ENCODE measurements at places on chromosomes 1 and 21.

DNA sequence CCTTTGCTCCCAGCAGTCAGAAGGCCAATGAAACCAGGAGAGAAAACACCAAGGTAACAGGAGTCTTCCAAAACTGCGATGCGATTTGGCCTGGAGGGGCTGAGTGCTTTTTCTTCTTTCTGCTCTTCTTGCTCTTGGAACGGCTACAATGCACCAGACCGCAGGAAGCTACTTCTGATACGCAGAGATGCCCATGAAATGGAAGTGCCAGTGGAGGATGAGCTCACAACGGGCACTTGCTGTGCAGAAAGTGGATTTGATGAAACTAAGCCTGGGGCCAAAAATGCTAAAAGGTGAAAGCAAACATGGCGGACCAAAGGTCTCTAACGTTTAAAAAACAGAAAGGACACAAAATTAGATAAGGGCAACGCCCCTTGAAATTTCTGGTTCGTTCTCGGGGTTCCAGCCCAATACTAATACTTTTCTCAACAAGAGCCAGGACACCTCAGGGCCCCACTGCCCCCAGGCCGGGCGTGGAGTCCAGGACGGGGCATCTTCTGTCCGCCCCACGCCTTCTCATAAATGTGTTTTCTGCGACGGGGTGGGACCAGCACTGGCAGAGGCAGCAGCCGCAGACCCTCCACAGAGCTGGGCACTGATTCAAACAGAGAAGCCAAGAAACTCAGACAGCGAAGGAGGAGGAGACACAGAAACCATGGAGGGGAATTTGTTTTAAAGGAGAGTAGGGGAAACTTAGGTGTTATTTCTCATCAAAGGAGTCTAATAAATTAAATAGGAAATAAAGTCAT is 101.3 kb downstream of the CRYAA start:
- H3K4me1 ChIP-seq = no peaks in the 10 kb centered on the region
- no peaks in the 10 kb centered on the region for H3K36me3 ChIP-seq
- no peak overlapping the region for H3K4me3 ChIP-seq
- DNase-seq = no peak
- H3K27ac ChIP-seq = no peak overlapping the region

GRCh38 chr1:82451191-82451590 is 650.5 kb downstream of the ADGRL2 start:
- H3K27me3 ChIP-seq = no peaks in the 10 kb centered on the region
- no peak overlapping the region for H3K4me3 ChIP-seq
- no peak for DNase-seq

DNA sequence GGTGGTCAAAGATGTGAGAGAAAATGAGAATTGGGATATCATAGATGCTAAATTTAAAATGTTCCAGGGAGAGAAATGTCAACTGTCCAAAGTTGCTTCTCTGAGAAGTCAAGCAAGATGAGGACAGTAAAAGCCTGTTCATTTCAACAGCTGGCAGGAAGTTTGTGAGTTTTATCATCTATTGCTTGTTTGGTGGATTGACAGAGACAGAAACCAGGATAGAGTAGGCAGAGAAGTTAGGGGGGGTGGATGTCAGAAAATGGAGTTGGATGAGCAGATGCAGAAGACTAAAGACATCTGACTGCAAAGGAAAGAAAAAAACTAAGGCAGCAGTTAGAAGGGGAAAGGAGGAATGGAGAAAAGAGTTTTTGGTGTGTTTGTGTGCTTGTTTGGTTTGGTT is 78.4 kb downstream of the AK5 start:
- no peak for DNase-seq
- H3K4me3 ChIP-seq = no peak overlapping the region
- H3K4me1 ChIP-seq = no peaks in the 10 kb centered on the region
- H3K36me3 ChIP-seq = no peaks in the 10 kb centered on the region

GRCh38 chr1:217747156-217747769 is 116.1 kb downstream of the SPATA17 start:
- no peaks in the 10 kb centered on the region for H3K36me3 ChIP-seq
- H3K27ac ChIP-seq = no peak overlapping the region
- H3K4me3 ChIP-seq = no peak overlapping the region
- DNase-seq = no peak
- H3K27me3 ChIP-seq = no peaks in the 10 kb centered on the region
- no peaks in the 10 kb centered on the region for H3K4me1 ChIP-seq

DNA sequence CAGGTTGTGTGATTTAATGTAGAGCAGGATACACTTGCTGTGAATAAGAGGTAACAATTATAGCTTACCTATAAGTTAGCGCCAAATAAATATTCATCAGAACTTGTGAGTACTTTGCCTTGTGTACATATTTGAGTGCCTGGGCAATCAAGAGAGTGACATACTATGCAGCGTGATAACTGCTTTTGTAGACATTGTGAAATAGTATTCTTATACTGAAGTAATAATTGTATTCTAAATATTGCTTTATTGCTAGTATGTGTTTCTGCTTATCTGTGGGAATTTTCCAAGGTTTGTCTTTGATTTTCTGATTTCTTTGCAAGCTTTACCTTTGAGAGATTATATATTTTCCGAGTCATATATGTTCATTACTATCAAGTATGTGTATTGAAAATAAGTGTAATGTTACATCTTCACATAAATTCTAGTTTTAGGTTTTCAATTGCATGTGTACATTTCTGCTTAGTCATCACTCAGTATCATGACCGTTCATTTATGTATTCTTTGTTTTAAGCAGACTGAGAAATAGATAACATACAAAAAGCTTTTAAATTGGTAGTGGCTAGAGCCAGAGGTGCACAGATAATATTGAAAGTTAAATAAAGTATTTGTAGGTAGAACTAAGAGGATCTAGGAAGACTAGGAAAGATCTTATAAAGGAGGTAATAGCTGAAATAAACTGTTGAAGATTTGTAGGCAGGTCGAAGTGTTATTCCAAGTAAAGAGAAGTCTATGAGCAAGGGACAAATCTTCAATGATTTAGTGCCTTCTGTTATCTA is 19.5 kb downstream of the USP25 start:
- no peak overlapping the region for H3K27ac ChIP-seq
- H3K27me3 ChIP-seq = no peaks in the 10 kb centered on the region
- no peaks in the 10 kb centered on the region for H3K36me3 ChIP-seq
- DNase-seq = no peak
- peaks cover 14% of the 10 kb centered on the region for H3K4me1 ChIP-seq

- no peaks in the 10 kb centered on the region for H3K36me3 ChIP-seq
- H3K4me3 ChIP-seq = peak within 1 kb of the TSS; percentile 73
- no peaks in the 10 kb centered on the region for H3K4me1 ChIP-seq
- no peaks in the 10 kb centered on the region for H3K27me3 ChIP-seq
These were observed at the start of gene PTCH2 for GRCh38 chr1:44842862-44843655. TSS of gene PTCH2 (minus strand) at chr1:44843253. CDS start at chr1:44842932, 321 bp downstream.

GRCh38 chr1:232996143-232996542 is 45.7 kb downstream of the NTPCR start:
- no peak overlapping the region for H3K27ac ChIP-seq
- H3K36me3 ChIP-seq = peaks cover 30% of the 10 kb centered on the region
- no peaks in the 10 kb centered on the region for H3K27me3 ChIP-seq
- DNase-seq = no peak
- no peaks in the 10 kb centered on the region for H3K4me1 ChIP-seq

GRCh38 chr1:230342019-230342418 is 84.1 kb downstream of the PGBD5 start:
- no peak overlapping the region for H3K27ac ChIP-seq
- no peaks in the 10 kb centered on the region for H3K4me1 ChIP-seq
- H3K4me3 ChIP-seq = no peak overlapping the region
- no peaks in the 10 kb centered on the region for H3K36me3 ChIP-seq
- no peak for DNase-seq
- no peaks in the 10 kb centered on the region for H3K27me3 ChIP-seq

- DNase-seq = no peak
- H3K4me1 ChIP-seq = peaks cover 3% of the 10 kb centered on the region
- no peaks in the 10 kb centered on the region for H3K36me3 ChIP-seq
- no peaks in the 10 kb centered on the region for H3K27me3 ChIP-seq
- H3K4me3 ChIP-seq = no peak overlapping the region
These were observed 476.8 kb upstream of the DEPDC1 start for GRCh38 chr1:68973459-68974244.

- peaks cover 6% of the 10 kb centered on the region for H3K4me1 ChIP-seq
- no peaks in the 10 kb centered on the region for H3K27me3 ChIP-seq
- H3K4me3 ChIP-seq = no peak overlapping the region
- no peak overlapping the region for H3K27ac ChIP-seq
- no peak for DNase-seq
These were observed 12.7 kb downstream of the SLC25A33 start for GRCh38 chr1:9551984-9552383.

- H3K36me3 ChIP-seq = no peaks in the 10 kb centered on the region
- no peak overlapping the region for H3K27ac ChIP-seq
- H3K4me1 ChIP-seq = no peaks in the 10 kb centered on the region
- no peaks in the 10 kb centered on the region for H3K27me3 ChIP-seq
These were observed 12.3 kb downstream of the SLC44A3 start for GRCh38 chr1:94832446-94832845.

GRCh38 chr1:223046011-223046410 is 97.0 kb downstream of the TLR5 start:
- DNase-seq = no peak
- H3K4me1 ChIP-seq = no peaks in the 10 kb centered on the region
- H3K36me3 ChIP-seq = no peaks in the 10 kb centered on the region
- no peaks in the 10 kb centered on the region for H3K27me3 ChIP-seq

GRCh38 chr1:235986869-235987268 is 78.0 kb downstream of the NID1 start:
- no peaks in the 10 kb centered on the region for H3K27me3 ChIP-seq
- H3K4me3 ChIP-seq = no peak overlapping the region
- DNase-seq = no peak
- H3K4me1 ChIP-seq = peaks cover 29% of the 10 kb centered on the region
- H3K27ac ChIP-seq = no peak overlapping the region

DNA sequence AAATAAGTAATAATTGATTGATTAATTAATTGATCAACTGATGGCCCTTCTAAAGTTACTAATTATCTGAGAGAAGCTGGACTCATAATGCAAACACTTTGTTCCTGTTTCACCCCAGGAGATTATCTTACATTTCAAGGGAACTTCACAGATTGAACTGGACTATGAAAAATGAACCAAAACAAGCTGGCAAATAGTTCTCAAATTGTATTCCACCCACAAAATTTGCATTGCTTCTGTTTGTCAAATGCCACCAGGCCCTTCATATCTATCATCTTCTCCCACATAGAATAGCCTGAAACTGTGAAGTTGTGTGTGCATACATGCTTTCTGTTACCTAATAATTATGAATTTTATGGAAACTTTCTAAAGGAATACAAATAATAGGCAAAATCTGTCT is 104.0 kb downstream of the ZNF281 start:
- H3K27ac ChIP-seq = no peak overlapping the region
- no peak for DNase-seq
- no peaks in the 10 kb centered on the region for H3K36me3 ChIP-seq
- H3K4me1 ChIP-seq = no peaks in the 10 kb centered on the region
- no peak overlapping the region for H3K4me3 ChIP-seq
- no peaks in the 10 kb centered on the region for H3K27me3 ChIP-seq

DNA sequence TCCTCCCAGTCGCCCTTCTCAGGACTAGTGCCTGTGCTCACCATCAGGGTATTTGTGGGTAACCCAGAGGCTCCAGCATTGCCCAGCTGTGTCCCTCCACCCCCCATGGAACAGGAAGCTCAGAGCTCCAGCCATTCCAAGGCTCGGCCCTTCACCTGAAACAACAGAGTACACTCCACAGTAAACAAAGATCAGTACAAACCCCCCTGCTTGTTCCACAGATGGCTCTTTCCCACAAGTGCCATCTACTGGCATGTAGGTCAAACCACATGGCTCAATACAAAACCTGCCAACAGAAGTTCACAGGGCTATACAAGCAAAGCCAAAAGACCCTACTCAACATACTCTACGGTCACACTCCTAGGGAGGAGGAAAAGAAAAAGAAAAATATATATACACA is 258.7 kb downstream of the AGBL4 start:
- H3K27me3 ChIP-seq = no peaks in the 10 kb centered on the region
- H3K27ac ChIP-seq = no peak overlapping the region
- H3K36me3 ChIP-seq = no peaks in the 10 kb centered on the region
- no peaks in the 10 kb centered on the region for H3K4me1 ChIP-seq
- DNase-seq = no peak

- H3K4me1 ChIP-seq = no peaks in the 10 kb centered on the region
- no peak for DNase-seq
- no peak overlapping the region for H3K27ac ChIP-seq
- no peaks in the 10 kb centered on the region for H3K36me3 ChIP-seq
These were observed 39.1 kb upstream of the TTLL7 start for GRCh38 chr1:84037758-84038611.

DNA sequence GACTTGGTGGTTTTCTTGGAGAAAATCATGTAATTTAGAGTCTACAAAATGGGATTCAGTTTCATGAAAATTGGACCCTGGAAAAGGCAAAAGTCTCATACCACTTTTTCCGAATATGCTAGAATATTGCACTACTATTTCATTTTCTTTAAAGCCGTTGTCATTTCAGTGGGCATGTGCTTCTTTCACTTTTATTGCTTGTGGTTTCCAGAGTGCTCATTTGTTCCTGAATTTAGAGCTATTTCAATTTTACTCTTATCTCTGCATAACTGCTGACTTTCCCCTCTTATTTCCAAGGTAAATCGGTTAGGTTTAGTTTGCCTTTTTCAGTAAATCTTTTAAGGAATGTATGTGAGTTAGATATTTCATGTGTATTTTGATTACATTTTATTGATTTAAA is 11.6 kb downstream of the HHAT start:
- DNase-seq = no peak
- H3K36me3 ChIP-seq = no peaks in the 10 kb centered on the region
- H3K4me3 ChIP-seq = no peak overlapping the region

DNA sequence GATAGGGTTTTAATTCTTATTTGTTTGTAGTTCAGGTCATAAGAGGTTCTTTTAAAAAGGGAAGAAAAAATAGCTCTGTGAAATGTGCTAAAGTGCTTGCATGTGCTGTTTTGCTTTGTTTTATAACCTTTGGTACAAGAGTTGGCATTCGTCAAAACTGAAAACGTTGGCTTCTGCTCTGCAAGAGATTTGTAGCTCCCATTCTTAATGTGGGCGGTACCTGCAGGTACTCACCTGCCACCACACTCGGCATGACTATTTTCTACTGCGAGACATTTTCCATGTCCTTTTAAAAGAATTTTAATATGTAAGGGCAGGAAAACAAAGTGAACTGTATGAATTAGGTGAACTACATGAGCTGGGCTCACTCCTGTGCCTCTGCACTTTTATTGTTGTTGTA is 92.6 kb downstream of the ADARB1 start:
- no peak overlapping the region for H3K4me3 ChIP-seq
- no peaks in the 10 kb centered on the region for H3K27me3 ChIP-seq
- no peak for DNase-seq
- peaks cover 16% of the 10 kb centered on the region for H3K36me3 ChIP-seq

DNA sequence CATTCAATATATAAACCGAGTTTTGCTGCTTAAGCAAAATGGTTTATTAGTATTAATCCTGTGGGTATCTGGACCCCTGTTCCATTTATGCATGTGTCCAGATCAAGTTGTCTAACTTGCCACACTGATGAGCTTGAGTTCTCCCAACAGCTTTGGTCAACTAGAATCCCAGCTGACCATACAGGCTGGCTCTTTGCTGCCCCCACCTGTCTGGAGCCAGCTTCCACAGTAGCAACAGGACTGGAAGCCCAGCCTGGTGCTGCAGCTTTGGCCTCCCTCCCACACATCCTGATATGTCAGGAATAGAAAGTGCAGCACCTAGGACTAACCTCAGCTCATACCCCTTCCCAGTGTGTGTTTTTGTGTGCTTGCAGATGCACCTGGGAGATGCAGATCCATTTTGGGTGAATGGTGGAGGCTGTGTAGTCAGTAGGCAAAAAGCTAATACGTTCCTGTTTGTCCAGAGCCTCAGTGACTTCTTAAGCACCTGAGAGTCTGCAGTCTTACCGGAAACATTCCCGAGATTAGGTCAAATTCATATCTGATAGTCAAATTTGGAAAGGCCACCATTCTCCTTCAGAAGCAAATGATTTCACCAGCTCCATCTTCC is 40.9 kb upstream of the BEND5 start:
- no peaks in the 10 kb centered on the region for H3K4me1 ChIP-seq
- H3K27me3 ChIP-seq = no peaks in the 10 kb centered on the region
- H3K27ac ChIP-seq = no peak overlapping the region
- no peak for DNase-seq
- H3K36me3 ChIP-seq = no peaks in the 10 kb centered on the region

Measured in ascending aorta (tissue), 2 donors.